ENCODE measurements at places on chromosomes 6 and 20. TPM values are rescaled to one million over a fixed set of nuclear protein-coding genes. Genes with fewer than 3 reads are reported as not detected.

TTK gene
- total RNA-seq: 19.0 TPM

SLC4A11 gene
- total RNA-seq: 15.6 TPM

LAMA2 gene
- 0.48 TPM for total RNA-seq

DEF6 gene
- total RNA-seq: 0.05 TPM

KIF13A gene
- 20.4 TPM for total RNA-seq

SPTLC3 gene
- total RNA-seq: not detected

PRL gene
- not detected for total RNA-seq

FLRT3 gene
- total RNA-seq: 2.6 TPM

LY6G6F gene
- not detected for total RNA-seq

SLC17A9 gene
- 0.08 TPM for total RNA-seq

CBLN4 gene
- total RNA-seq: not detected

HLA-DRA gene
- total RNA-seq: not detected

HLA-DRB5 gene
- not detected for total RNA-seq

SH3BGRL2 gene
- total RNA-seq: 0.32 TPM

CCN6 gene
- total RNA-seq: not detected

FAM162B gene
- total RNA-seq: 0.11 TPM

ROS1 gene
- 0.24 TPM for total RNA-seq

ABHD16B gene
- not detected for total RNA-seq

EEF1A2 gene
- 155 TPM for total RNA-seq

DDRGK1 gene
- 99.9 TPM for total RNA-seq

MAK gene
- total RNA-seq: 0.11 TPM

GCM1 gene
- total RNA-seq: 0.07 TPM

RFX6 gene
- total RNA-seq: not detected

ZBP1 gene
- total RNA-seq: not detected

PRSS35 gene
- 0.09 TPM for total RNA-seq

RHAG gene
- not detected for total RNA-seq

ATXN1 gene
- total RNA-seq: 2.5 TPM

AMD1 gene
- 189 TPM for total RNA-seq

MAP7 gene
- total RNA-seq: 25.7 TPM

THEMIS gene
- not detected for total RNA-seq

RIMS1 gene
- total RNA-seq: not detected

OXT gene
- total RNA-seq: not detected

SCUBE3 gene
- total RNA-seq: 0.05 TPM
